ENCODE measurements at places on chromosomes 4 and X.

DNA sequence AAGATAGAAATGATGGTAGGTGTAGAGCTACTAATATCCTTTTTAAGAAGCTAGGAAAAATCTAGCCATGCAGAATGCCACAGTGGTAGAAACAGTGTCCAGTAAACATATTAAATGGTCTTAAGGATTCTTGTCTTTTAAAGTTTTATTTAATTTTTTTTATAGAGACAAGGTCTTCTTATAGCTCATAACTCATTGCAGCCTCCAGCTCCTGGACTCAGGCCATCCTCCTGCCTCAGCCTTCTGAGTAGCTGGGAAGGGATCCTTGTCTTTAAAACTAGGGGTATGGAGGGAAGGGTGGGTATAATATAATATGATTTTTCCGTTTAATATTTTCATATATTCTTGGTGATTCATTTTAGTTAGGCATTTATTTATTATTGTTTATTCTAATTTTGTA lies 3.8 kb downstream of the TMEM165 start:
- no peak for DNase-seq

DNA sequence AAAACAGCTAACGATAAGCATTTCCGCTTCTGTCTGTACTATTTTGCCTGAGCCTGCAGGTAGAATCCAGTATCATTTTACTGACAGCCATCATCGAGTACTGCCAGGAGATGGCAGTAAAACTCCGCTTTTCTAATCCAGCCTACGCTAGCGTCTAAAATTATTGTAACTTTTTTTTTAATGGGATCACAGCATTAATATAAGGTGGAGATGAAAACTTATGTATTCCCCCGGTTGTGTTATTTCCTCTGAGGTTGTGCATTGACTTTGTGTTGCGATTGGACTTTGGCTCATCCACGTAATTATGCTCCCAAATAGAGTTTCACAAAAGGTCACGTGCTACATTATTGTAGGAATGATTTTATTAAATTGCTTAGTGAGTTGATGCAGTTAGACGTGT lies 248.1 kb downstream of the C4orf33 start:
- DNase-seq, result peak; percentile 13

- no peak for DNase-seq
Measured at GRCh38 chrX:10039821-10040793, 72.9 kb downstream of the CLDN34 start.

DNA sequence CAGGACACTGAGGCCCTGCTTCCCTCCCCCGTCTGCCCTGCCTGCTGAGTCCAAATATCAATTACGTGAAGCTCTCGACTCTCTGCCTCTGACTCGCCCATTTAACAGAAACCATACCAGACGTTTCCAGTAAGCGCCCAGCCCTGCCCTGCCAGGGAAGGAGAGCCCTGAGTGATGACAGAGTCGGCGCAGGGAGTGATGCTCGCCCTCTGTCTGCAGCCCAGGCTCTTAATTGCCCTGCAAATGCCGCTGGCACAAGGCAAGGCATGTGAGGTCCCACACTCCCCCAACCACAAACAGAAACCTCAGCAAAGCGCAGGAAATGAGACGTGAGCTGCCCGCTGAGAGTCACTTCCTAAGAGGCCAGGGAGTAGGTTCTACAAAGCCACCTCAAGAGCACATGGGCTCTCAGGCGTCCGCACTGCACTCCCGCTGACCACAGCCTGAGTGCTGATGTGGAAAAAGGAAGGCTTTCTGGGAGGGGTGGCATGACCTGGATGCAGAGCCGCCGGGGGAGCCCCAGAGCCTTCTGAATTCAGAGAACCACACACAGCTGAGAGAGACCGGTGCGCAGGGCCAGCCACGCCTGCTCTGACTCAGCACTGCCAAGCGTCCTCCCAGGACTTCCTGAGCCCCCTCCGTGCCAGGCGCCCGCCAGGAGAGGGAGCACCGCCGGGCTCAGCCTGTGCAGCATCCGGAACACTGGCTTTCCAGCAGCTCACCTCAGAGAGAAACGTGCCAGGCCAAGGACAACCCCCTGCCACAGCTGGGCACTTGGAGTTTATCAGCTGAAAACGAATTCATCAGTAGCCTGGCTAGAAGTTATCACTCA lies 5.3 kb downstream of the ZFYVE28 start:
- peak; percentile 79 for DNase-seq

DNA sequence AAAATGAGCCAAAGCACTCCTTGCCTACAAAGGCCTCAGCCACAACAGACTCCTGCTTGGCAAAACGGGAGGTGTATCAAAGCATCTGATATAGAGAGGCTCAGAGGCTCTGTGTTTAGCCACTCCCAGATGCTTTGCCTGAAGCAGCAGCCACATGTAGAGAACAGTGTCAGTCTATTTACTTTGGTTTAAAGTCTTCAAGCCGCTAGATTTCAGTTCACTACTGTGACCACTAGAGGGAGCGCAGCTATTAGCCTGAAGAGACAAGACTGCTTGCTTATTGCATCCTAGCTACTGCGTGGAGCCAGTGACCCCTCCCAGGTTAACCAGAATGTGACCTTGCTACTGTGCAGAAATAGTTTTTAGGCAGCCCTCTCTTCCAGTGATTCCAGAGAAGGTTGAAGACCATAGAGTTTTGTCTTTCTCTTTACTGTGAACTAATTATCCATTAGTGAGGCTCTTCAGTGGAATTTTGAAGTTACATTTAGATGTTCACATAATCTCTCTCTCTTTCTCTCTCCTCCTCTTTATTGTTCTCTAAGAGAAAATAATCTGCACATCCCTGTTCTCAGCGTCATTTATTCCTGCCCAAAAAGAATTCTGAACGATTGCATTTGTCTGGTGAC lies 39.3 kb downstream of the BMP3 start:
- peak; percentile 85 for DNase-seq

GRCh38 chrX:103063918-103064434 lies at the start of gene BEX1:
TSS of gene BEX1 (minus strand) at chrX:103064171. CDS start at chrX:103063274, 897 bp downstream.
- DNase-seq, result peak; percentile 83

GRCh38 chr4:17814140-17814539 lies 3.4 kb downstream of the NCAPG start:
- no peak for DNase-seq

GRCh38 chr4:184961660-184962059 lies 56.6 kb upstream of the HELT start:
- peak; percentile 61 for DNase-seq

DNA sequence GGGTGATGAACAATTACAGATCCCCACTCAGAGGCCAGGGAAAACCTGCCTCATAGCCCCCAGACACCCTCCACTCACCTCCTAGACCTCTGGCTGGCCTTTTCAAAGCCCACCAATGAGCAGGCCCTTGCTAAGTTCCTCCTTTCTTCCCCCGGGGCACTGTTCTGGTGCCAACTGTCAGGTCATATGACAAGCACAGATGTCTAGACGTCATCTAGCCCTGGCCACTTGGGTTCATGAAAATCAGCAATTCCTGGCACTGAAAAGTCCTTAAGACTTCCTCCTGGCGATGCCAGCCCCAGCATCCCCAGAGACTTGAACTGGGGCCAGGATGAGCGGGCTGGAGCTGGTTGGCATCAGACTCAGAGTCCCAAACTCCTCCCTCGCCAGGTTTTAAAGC lies 115.6 kb upstream of the NALF2 start:
- peak; percentile 2 for DNase-seq

GRCh38 chr4:85154591-85154990 lies 188.1 kb upstream of the WDFY3 start:
- DNase-seq, result no peak

GRCh38 chr4:152691761-152692160 lies 12.0 kb upstream of the TMEM154 start:
- no peak for DNase-seq

DNA sequence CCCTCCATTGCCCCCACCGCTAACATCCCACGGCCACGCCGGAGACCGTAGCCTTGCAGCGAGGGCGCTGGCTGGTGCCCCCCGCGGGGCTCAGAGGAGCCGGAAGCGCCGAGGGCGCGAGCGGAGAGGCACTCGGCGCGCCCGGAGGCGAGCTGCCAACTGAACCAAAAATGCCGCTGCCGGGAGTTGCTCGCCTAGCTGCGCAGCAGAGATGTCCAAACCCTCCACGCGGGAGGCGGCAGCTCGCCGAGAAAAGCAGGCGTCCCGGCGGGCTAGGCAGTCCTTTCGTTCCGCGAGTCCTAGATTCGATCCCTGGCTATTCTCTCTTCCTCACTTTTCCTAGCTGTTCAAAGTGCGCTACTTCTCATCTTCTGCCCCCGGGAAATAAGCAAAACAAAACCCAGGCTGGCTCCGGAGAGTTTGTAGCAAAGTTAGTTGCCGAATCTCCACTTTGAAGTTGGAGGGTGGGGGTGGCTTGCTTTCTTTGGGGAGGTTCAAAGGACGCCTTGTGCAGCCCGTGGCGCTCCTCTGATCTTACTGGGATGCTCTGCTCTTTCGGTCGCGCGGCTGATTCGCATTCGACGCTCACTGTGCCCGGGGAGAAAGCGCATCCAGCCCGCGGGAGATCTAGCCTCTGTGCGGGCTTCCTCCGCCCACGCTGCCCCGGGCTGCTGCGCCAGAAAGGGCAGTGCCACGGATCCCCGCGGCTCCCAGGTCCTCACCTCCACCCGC lies 723 bp downstream of the NKX6-1 start:
- DNase-seq, result peak; percentile 45

DNA sequence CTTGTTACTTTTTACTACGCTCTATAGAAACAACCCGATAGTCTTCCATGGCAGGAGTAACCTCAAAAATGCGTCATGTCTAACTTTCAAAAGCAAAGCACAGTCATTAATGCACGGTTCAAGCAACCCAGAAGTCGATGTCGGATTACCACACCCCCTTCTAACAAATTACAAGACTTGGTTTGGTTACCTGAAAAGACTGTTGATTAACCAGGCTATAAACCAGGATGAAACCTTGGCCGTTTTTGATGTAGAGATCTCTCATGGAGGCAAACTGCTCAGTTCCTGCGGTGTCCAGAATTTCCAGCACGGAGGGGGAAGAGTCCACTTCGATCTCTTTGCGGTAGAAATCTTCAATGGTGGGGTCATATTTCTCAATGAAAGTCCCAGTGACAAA lies 2.4 kb downstream of the RAP2C start:
- no peak for DNase-seq

DNA sequence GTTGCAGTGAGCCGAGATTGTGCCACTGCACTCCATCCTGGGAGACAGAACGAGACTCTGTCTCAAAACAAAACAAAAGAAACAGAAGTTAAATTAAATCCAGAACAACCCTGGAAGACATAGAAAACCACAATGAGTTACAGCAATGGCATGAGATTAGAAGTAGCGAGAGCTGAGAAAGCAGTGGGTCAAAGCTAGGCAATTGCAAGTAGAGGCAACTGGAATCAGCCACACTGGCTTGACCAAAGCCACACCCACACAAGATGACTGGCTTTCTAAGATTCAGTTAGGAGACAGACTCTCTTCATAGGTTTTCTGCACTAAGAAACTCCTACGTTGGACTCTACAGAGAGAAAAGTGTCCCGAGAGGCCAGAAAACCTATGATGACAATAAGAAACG lies 443.0 kb downstream of the GPM6A start:
- DNase-seq, result no peak

DNA sequence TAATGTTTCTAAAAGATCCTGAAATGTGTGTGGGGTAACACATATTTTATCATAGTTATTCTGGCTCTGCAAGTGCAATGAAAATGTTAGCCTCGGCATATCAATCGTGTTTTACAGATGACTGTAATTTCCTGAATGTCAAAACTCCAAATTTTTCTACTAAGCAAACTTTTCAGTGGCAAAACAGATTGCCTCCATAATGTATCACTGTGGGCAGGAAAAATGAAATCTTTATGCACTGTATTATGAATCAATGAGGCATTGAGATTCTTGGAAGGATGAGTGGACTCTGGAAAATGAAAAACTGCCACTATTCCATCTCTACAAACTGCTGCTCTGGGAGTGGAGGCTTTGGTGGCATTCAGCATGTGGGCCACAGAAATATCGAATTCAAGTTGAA lies 160.1 kb upstream of the MBNL3 start:
- no peak for DNase-seq
